ENCODE measurements at places on chromosomes 5 and 9.

DNA sequence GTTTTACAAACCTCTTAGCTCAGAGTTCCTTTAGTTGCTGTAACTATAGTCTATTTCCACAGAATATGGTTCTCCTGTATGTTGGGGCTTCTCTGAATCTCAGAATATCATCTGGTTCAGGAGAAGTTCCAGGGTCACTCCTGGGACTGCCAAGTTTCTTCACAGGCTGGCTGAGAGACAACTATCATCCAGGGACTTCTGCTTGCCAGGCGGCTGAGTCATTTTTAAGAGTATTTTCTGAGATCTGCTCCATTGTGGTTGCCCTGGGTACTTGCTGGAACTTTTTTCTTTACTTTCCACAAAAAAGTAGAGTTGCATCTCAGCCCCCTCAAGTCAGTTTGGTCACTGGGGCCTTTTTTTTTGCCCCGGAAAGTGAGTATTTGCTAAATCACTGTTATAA is 566.5 kb downstream of the LRRC70 start:
- no peak for DNase-seq

- DNase-seq, result no peak
Measured at GRCh38 chr5:122492675-122493074, 180.6 kb downstream of the SNCAIP start.

GRCh38 chr5:165185716-165186115 is 1680.3 kb downstream of the MAT2B start:
- no peak for DNase-seq

DNA sequence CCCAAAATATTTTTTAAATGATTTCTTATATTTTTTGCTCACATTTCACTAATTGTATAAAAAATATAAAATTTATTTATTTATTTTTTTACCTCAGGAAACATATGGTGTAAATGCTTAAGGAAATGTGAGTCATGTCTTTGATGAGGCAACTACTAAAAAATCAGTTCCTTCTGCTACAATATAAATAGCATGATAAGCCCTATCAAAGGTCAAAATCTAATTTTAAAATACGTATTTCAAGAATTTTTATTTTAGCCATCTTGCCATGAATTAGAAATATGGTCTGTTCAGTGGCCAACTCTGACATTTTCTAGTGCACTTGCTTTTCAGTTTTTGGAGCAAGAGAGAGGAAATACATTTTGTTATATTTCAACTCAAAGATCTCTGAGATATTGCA is 50.5 kb downstream of the PDE4D start:
- DNase-seq, result no peak

DNA sequence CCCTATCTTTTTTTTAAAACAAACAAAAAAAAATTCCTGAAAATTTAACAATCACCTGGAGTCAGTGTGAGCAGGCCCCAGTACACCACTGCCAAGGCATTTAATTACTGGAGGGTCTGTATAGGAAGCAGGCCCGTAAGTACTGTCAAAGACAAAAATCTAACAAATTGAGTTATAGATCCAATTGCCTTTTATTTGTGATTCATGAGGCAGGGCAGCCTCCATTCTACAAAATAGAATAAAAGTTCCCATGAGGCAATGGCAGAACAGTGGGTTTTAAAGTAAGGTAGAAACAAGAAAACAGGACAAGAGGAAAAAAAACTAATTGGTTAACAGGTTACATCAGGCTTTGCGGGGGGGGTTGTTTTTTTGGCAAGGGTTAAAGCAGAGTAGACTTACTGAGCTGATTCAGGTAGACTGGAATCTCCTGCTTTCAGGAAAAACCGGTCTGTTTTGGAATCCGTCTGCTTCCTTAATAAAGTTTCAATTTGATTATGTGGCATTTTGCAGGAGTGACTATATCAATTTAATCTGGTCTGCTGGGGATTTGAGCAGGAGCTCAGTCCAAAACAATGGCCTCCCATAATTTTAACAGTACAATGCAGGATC is 48.9 kb downstream of the AUH start:
- no peak for DNase-seq

- no peak for DNase-seq
Measured at GRCh38 chr5:125560476-125561225, 814.2 kb upstream of the ZNF608 start.

DNA sequence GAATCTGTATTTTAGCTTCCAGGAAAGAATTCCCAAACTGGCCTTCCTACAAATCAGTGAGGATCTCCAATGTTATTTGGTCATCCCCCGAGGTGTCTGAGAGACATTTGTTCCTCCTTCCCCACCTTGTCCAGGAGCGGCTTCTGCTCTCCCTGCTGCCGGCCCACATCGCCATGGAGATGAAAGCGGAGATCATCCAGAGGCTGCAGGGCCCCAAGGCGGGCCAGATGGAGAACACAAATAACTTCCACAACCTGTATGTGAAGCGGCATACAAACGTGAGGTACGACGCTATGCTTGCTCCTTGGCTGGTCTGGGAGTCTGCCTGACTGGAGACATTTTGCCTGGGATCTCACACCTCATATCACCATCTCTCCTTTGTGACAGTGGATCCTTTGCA is 160.4 kb downstream of the CFAP90 start:
- no peak for DNase-seq

DNA sequence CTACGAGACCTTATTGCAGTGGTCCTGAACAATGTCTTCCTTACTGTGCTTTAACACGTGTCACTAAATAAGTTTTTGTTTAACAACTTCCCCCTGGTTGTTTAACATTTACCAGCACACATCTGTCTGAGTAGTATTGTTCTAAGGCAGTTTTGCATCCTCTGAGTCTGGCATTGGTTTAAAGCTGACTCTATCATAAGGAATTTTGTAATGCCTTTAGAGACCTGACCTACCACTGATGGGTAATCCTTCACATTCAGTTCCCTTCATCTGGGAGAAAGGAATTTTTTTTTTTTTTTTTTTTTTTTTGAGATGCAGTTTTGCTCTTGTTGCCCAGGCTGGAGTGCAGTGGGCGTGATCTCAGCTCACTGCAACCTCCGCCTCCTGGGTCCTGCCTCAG is 20.0 kb upstream of the PCAT7 start:
- no peak for DNase-seq

- DNase-seq, result peak; percentile 11
Measured at GRCh38 chr9:117073539-117074341, 341.1 kb downstream of the ASTN2 start.

GRCh38 chr5:1733369-1733768 is 66.3 kb downstream of the MRPL36 start:
- no peak for DNase-seq

DNA sequence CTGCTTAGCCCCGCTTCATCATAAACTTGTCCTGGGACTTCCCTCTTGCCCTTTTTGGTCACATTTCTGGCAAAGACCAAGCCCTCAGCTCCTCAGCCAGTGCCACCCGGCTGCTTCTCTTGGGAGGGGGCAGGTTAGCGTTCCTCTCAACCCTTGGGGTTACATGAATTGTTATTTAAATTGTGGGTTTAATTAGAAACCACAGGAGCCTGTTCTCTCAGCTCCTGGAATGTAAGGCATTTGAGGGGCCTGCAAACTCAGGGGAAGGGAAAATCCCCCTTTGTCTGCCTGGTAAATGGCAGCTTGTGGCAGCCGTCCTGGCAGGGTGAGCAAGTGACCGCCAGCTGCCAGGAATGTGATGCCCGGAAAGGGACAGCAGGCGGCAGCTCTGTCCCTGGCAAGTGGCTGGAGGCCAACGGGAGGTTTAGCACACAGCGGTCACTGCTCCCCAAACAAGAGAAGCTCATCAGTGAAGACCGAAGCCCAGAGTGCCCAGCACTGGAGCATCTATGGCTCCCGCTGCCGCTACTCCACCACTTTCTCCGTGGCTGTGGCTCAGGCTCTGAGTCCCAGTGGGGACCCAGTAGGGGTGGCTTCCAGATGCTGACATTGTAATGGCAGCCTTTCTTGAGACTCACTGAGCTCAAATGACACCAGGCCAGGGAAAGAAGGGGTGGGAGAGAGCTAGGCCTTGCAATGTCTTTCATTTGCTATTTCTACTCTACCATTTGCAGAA is 51.7 kb downstream of the SHB start:
- no peak for DNase-seq

DNA sequence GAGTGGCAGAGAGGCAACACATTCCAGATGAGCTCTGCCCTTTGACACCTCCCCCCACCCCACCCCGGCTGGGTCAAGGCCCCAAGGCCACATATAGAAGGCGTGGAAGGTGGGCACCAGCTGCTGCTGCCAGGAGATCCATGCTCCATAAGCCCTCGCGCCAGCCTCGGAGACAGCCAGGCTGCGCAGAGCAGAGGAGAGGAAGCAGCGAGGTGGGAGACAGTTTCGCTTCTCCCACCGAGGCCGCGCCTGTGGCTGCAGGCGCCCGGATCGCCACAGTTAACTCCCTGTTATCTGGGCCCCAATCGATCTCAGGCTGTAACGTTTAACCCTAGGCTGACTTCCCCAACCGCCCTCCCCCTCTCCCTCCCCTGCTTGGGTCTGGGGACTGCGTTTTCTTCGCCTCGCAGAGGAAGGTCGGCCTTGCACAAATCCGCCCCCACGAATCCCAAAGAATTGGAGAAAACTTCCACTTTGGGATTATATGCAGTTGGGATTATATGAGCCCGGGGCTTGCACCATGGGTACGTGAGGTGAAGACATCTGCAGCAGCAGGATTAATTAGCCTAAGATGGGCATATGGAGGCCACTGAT is 1.1 kb upstream of the CXXC5 start:
- no peak for DNase-seq

- peak; percentile 44 for DNase-seq
Measured at GRCh38 chr5:173789031-173789920, 98.9 kb upstream of the CPEB4 start.

GRCh38 chr5:179974946-179975712 is 67.4 kb upstream of the TBC1D9B start:
- DNase-seq, result peak; percentile 21

GRCh38 chr9:99073985-99074901 is 30.7 kb upstream of the TGFBR1 start:
- no peak for DNase-seq

DNA sequence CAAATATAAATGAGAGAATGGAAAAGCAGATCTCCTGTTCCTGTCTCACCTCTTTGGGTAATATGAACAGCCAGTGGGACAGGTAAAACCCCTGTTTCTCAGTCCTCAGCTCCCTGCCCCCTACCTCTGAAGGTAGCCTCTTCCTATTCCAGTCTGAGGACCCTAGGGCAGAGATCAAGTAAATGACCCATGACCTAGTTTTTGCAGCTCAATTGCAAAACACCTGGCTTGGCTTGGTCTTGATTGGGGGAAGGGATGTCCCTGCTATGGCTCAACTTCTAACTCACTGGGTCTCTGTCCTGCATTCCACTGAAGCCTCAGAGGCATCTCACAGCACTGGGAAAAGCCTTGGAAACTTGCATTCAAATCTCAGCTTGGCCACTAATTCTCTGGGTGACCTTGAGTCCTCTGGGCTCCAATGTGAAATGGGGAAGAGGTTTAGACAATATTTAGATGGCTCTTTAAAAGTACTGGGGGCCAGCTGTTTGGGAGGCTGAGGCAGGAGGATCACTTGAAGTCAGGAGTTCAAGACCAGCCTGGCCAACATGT is 1.6 kb upstream of the GALT start:
- DNase-seq, result no peak

DNA sequence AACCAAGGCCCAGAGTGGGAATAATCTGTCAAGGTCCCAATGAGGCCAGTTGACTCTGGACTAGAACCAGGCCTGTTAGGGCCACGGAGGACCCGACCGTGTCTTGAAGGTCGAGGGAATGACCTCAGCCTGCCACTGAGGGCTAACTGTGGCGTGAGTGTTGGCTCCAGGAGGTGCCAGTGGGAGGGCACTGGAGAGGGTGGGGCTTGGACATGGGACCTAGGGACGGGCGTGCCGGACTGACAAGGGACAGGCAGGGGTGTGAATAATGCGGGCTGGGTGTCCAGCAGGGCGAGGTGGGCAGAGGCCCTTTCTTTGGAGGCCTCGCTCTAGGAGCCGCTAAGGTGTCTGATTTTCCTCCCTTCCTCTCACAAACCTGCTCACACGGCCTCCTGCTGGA is 7.5 kb downstream of the ADAMTSL2 start:
- DNase-seq, result no peak

GRCh38 chr5:124663101-124663506 is 83.3 kb downstream of the ZNF608 start:
- no peak for DNase-seq

GRCh38 chr5:99349787-99350186 is 421.0 kb upstream of the CHD1 start:
- DNase-seq, result no peak

DNA sequence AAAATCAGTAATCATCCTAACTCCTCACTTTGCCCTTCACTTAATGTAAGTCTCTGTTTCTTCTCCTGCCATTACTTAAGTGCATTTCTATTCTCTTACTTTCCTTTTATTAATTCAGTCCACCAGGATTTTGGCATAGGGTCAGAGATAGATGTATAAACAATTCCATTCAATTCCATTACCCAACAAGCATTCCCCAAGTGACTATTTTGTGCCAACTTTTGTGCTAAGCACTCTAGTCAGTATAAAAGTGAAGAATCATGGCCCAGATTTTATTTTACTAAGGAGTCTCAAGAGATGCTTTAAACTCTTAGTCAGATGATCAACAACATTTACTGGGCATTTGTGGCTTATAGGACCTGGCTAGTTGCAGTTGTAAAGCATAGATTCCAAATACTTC is 159.3 kb downstream of the DMAC1 start:
- DNase-seq, result no peak

DNA sequence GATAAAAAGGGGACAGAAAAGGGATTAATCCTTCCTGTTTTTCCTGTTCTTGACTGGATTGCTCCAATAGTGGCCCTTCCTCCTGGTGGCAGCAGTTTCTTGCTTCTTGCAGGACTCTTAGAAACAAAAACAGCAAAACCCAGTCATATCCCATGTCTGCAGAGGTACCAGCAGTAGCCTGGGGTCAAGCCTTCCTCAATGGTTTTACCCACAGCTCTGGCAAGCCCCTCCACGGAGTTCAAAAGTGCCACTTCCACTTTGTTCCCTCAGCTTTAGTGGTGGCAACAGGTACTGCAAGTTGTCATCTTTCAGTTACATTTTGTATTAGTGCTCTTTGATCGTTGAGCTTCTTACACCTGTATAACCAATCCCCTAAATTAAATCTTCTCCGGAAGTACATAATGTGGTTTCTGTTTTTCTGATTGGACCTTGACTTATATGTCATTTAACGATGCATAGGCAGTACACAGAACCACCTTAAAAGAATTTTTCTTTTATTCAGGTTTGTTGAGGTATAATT is 8.7 kb upstream of the RANBP6 start:
- peak; percentile 30 for DNase-seq

- DNase-seq, result peak; percentile 82
Measured at GRCh38 chr9:120891245-120891883, 14.4 kb upstream of the PHF19 start.
